Stimulated activated CD4-positive, alpha-beta T cell treated with anti-CD3 and anti-CD28 coated beads, Interleukin-12 subunit alpha, Interleukin-12 subunit beta, amount 100 ng/mL, for 4 hours (primary cell): ENCODE measurements at places on chromosomes 5 and 9.

- no peak for DNase-seq
These were observed 91.3 kb downstream of the INVS start for GRCh38 chr9:100190339-100190738.

GRCh38 chr5:7000310-7000709 is 287.1 kb downstream of the TENT4A start:
- no peak for DNase-seq

DNA sequence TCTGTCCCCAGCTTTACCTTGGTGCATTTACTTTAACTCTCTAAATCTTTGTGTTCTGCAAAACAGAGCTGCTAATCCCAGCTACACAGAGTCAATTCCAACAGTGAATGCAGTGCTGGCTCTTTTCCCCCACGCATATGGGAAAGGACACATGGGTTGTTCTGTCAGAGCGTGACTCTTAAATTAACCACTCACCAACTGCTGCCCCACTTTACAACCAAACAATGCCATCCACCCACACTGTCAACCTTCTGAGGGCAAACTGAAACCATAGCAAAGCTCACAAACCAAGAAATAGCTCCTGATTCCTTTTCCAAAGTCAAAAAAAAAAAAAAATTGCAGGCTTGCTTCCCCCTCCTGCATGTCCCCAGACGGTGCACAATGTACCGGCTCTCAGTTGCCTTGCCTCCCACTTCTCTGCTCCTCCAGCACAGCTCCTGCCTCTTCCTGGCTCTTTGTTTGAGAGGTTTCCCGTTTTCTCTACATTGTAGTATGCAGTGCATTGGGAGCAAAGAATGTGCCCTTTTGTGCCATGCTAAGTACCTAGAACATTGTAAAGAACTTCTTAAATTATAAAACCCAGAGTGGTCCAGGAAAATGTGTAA is 151.5 kb upstream of the DAPK1 start:
- no peak for DNase-seq

- no peak for DNase-seq
These were observed 102.3 kb downstream of the SEMA6A start for GRCh38 chr5:116472274-116472673.

DNA sequence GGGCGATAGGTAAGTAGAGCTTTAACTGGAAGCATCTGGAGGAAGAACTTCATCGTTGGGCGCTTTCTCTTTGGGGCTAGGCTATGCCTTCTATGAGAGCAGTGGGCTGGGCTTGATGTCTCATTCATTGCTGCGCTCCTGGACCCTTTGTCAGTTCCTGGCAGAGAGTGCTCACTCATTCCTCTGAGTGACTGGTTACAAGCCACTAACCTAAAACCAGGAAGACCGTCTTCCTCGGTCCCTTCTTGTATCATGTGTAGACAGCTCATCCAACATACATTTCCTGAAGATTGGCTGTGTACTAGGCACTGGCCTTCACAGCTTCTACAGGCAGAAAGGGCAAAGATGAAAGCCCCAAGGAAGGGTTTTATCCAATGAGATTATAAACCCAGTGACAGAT is 6.4 kb downstream of the SWI5 start:
- DNase-seq = no peak

DNA sequence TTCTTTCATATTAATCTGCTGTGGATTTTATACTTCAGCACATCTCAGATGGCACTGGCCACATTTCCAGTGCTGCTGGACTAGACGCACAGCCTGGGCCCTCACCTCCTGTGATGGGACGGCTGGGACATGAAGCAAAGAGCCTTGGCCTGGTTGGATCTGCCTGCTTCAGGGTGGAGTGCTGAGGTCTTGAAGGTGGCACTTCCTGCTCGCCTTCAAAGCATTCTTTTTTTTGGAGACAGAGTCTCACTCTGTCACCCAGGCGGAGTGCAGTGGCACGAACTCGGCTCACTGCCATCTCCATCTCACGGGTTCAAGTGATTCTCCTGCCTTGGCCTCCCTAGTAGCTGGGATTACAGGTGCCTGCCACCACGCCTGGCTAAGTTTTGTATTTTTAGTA is 73.1 kb downstream of the RAPGEF1 start:
- DNase-seq = no peak

DNA sequence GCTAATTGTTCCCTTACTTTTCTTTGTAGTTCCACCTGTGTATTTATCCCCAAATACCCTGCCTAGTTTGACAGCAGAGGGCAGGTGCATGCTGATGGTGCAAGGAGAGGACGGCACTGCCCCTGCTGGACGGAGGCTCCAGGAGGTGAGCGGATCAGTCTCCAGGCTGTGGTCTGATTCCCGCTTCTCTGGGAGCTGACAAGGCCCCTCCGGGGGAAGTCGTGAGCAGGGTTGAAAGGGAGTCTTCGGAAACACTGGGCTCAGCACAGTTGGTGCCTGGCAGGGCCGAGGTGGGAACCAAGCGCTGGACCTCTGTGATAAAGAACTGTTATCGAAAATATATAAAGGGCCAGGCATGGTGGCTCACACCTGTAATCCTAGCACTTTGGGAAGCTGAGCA is 52.9 kb downstream of the RASGEF1C start:
- no peak for DNase-seq

DNA sequence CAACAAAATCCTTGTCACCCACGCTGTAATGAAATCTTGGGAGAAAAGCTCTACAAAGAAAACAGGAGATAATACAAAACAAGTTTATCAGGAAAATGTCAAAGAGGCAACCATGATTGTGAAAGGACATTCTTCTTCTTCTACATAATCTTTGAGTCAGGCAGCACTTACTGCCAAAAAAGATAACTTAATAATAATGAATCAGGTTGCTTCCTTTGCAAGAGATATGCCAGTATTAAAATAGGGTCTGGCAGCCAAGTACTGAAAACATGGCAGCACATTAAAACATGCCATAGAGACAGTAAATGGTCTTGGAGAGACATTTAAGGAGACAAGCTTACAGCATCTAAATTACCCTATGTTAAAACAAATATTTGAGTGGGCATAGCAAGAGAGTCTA is 1573.4 kb downstream of the EFNA5 start:
- no peak for DNase-seq

- DNase-seq = no peak
These were observed 35.7 kb downstream of the AK8 start for GRCh38 chr9:132842124-132843044.

DNA sequence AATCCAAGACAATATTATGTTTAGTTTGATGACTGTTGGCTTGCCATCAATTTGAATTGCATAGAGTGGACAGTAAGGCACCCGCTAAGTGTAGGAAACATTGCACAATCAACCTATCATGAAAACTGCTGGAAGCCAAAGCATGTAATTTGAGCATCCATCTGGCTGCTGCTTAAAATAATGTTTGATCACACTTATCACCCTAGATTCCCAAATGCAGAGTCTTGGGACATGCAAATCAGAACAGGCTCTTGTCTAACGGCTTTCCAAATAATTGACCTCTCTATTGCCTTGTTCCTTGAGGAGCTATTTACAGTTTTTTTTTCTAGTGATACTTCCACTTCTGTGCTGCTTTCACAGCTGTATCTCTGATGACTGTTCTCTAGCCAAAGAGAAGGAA is 342.1 kb downstream of the PRR16 start:
- DNase-seq = no peak

- DNase-seq = no peak
These were observed 23.8 kb upstream of the CNOT6 start for GRCh38 chr5:180470361-180470760.

DNA sequence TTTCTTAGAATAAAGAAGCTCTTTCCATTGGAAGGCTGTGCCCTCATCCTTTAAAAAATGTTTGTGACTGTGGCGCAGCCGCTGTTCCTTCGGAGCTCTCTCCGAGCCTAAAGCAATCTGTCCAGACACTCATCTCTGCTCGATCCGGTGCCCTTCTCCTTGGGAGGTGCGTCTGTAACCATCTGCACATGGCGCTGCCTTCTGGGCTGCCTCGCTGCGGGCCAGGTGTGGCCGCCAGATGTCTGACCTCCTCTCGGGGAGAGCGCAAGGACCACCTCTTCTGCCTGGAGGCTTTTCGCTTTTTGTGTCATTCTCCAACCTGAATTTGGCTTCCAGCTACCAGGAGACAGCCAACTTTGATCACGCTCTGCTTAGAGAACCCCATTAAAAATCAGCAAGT is 153.4 kb upstream of the PTCH1 start:
- no peak for DNase-seq

DNA sequence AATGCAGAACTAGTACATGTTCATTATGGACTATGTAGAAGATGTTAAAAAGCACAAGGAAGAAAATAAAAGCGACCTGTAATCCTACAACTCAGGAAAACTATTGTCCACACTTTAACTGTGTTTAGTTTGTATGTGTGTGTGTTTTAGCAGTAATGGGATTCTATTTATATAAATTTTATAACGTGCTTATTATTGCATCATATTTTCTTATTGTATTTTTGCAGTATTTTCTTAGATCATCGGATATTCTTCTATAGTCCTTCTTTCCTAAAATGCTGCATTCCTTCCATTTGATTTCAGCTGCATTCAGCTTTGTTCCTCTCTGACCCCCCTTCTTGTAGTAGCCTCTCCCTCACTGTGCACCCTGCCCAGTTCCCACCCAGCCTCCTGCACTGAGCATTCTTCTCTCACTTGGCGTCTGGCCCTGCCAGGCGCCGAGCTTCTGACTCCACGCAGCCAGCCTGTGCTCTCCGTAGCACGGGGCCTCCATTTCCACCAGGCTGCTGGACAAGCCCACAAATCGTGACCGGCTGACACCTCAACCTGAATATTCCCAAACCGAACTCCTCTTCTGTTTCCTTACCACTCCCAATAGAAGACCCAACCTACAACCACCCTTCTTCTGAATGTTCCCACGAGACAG is 39.9 kb downstream of the MVB12B start:
- no peak for DNase-seq

- DNase-seq = no peak
These were observed 75.2 kb downstream of the CDH6 start for GRCh38 chr5:31268686-31269085.

DNA sequence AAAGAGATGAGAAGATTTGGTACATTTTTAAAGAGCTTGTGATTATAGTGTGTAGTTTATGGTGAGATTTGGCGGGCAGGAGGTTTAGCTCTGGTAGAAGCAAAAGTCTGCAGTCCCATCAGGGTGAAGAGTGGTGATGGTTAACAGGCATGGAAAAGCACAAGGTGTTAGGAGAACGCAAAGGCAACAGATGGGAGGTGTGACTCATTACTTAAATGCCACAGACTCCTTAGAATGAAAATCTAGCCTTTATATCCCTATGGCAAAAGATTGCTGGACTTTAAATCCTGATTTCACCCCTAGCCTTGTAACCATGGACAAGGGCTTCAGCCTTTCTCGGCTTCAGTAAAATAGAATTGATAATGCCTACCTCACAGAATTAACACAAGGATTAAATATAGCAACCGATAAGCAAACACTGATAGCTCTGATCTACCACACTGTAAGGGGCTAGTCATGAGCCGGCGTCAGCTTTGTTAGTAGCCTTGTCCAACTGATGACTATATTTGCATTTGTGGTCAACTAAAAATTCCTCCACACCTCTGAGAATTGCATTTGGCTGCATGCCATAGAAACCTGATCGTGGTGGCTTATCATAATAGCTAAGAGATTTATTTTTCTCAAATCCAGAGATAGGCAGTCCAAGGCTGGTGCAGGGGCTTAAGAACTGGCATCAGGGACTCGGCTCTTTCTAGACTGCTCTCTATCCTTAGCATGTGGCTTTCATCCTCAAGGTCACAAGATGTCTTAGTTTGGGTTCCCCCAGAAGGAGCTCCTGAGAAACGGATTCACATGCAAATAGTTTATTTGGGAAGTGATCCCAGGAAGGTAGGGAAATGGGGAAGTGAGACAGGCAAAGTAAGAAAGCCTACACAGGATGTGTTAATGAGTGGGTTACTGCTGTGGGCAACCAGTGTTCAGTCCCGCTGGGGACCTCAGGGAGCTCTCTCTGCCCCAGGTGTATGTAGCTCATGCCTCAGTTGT is 19.6 kb downstream of the MFAP3 start:
- DNase-seq = no peak

DNA sequence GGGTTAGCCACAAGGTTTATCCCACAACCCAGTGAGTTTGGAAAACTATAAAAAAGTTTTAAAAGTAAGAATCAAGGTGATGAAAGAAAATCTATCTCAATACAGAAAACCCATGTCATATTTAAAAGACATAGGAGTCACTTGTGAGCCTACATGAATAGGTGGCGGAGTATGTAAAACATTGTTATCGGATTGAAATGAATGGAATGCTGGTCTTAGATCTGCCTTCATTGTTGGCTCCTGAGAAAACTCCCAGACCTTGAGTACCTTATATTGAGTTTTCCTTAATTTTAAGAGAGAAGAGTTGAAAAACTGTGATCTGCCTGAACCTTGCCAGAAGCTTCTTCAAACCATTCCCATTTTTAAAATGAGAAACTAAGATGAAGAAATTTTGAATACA is 551.1 kb downstream of the EFNA5 start:
- DNase-seq = no peak

GRCh38 chr5:154202379-154203260 is 12.1 kb downstream of the GALNT10 start:
- peak; percentile 50 for DNase-seq

GRCh38 chr5:124728331-124728967 is 18.0 kb downstream of the ZNF608 start:
- no peak for DNase-seq

DNA sequence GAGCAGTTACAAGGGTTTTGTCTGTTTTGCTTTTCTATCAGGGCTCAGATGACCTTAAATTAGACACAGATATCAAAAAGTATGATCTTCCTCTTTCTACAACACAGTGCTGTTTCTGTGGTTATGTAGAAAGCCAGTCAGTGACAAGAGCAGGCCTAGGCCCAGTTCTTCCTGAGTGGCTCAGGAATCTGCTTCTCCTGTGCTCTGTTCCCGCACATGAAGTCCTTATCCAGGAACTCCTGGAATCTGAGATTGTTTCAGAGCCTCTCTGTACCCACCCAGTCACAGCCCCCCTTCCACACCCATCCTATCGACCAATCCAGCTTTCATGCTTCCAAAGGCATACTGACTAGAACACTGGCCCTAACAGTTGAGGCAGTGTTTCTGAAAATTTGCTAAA is 40.4 kb upstream of the SMU1 start:
- DNase-seq = no peak

GRCh38 chr5:167886196-167886595 is 405.2 kb upstream of the WWC1 start:
- no peak for DNase-seq

DNA sequence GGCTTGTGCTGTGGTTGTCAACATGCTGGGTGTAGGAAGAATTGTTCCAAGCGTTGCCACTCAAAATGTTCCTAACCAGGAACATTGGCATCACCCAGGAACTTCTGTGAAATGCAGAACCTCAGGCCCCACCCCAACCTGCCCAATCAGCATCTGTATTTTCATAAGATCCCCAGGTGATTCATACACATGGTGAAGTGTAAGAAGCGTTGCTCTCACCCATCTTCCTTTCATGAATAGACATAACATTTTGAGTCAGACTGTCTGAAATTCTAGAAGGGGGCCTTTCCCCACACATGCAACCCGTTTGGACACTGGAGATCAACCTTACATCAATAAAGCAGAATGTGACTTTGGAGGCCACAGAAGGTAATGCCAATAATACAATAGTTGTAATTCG is 9.3 kb upstream of the AFAP1L1 start:
- no peak for DNase-seq
